NCI-H526 treated with DMSO at 0.1 percent for 48 hours (cell line): ENCODE measurements at places on chromosomes 12 and 14.

GRCh38 chr12:48247181-48247966 is 44.3 kb upstream of the OR10AD1 start:
- DNase-seq: no peak

DNA sequence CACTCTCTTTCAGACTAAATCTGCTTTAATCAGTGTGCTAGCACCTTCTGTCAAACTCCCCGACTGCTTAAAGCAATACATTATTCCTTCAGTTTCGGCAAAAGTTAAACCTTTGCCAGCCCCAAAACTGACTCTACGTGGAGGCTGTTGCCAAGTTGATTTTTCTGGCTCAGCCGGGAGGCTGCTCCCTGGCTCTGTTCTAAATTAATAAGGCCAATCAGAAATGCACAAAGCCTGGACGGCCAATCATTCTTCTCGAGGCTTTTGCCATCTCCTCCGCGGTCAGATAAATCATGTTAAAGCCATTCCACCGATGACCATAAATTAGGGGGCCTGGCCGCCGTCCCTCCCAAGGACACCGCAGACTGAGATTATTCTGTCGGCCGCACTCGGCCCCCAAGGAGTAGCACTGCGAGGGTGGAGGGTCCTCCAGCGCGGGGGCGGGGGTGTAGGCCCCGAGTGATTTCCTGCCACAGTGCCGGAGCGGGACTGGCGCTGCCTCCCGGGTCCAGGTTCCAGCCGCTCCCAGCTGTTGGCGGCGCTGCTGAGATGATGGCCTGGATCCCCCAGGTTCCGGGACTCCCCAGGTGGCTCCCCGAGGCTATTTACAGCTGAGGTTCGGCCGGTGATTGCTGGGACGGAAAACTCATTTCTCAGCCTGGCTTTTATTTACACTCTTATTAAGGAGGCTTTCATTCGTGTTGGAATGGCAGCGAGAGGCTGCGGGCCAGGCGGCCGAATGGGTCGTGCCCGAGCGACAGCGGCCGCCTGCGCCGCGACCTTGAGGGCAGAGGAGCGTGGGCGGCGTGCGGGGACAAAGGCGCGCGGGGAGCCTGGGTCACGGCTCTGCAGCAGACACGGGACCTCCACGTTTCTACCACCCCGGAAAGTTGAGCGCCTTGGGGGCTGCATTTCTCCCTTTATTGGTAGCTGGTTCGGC is 165.1 kb downstream of the MON2 start:
- no peak for DNase-seq

- no peak for DNase-seq
These were observed 7.5 kb downstream of the HOXC4 start for GRCh38 chr12:54060975-54061778.

DNA sequence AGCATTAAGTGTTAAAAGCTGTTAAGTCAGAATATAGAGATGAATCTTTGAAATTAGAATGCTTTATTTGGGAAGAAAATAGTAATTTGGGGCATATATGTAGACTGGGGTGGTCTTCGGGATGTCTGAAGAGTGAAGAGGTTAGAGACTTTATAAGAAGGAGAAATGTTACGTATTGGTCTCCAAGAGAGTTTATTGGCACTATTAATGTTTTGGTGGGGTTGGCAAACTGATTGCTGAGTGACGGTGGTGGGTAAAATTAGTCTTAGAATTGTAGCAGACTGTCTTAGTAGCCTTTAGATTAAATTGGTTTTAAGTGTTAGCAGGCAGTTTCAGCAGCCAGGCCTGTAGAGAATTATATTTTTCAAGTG is 4.9 kb upstream of the ATP23 start:
- DNase-seq: no peak

DNA sequence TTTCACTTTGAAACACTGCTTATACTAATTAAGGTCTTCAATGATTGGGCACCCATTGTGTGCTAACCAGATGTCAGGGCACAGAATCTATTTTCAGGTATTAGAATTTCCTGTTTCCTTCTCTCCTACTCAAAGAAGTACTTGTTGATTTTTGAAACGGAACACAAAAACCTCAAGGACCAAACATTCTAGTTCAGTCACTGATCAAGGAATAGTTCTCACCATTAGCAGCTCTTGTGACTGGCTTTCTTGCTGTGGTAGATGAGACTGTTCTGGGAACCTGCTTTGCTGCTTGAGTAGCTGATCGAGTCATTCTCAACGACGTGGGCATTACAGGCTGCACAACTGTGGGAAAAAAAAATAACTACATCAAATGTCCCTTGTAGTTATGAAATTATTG is 11.0 kb downstream of the DLGAP5 start:
- no peak for DNase-seq

- no peak for DNase-seq
These were observed 94.7 kb downstream of the DENND5B start for GRCh38 chr12:31496257-31496656.

GRCh38 chr12:108806346-108806745 is 51.0 kb downstream of the SSH1 start:
- no peak for DNase-seq
